Transverse colon (tissue), 4 donors: ENCODE measurements at places on chromosomes 7 and 10. TPM values are rescaled to one million over a fixed set of nuclear protein-coding genes. Genes with fewer than 3 reads are reported as not detected.

Gene TRPV5
- not detected for total RNA-seq

- no peak for DNase-seq
Observed at GRCh38 chr10:38038107-38038931, 27.8 kb downstream of the ZNF33A start.

DNA sequence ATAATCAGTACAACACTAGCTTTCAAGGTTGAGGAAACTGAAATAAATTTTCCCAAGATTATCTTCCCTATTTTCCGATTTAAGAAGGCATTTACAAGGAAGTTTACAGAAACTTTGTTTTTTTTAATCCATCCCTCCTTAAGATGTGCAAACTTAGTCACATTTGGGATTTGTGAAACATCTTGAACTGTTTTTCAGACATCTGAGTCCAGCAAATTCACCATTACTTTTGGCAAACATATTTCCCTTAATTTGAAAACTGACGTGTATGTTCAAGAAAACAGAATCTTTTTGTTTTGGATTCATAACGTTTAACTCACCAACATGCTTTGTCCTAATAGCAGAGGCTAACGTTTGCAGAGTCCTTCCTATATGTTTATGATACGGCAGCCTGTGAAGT is 19.5 kb downstream of the GLI3 start:
- DNase-seq, result no peak

- no peak for DNase-seq
Observed at GRCh38 chr10:81871558-81871957, 3.4 kb upstream of the NRG3 start.

Gene TRIM73
- total RNA-seq, result 0.20 TPM
